ENCODE measurements at places on chromosomes 11 and 22. TPM values are rescaled to one million over a fixed set of nuclear protein-coding genes. Genes with fewer than 3 reads are reported as not detected.

DNA sequence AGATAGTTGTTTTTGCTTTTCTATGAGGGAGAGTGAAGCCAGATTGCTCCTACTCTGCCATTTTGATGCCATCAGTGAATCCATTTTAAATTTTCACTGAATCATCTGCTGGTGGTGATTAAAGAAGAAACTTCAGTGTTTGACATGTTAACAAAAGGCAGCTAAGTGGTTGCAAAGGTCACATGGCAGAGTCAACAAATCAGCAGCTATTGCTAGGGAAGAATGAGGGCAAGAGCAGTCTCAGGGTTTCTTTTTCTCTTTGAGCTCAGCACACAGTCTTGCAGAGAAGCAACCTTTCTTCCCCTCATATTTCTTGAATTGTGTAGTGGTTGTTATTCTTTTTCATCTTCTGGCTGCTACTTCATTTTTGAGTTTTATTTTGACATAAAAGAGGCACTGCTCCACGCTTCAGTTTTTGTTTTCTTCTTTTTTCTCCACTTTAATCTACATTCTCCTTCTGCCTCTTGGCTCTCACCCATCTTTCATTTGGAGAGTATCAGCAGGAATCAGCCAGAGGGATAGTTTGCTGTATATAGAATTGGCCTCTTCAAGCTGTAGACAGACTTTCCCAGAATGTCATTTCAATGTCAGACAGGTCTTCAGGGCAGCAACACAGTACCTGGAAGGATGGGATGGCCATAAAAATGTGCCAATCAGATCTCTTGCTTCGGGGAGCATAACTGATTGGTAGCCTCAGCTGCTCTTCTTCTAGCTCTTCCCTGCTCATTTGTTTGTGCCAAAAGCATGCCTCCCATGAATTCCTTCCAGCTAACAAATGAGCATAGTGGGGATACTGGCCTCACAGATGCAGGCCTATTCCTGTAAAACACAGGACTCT is 153.9 kb downstream of the TRPC6 start:
- no peak for DNase-seq

DNA sequence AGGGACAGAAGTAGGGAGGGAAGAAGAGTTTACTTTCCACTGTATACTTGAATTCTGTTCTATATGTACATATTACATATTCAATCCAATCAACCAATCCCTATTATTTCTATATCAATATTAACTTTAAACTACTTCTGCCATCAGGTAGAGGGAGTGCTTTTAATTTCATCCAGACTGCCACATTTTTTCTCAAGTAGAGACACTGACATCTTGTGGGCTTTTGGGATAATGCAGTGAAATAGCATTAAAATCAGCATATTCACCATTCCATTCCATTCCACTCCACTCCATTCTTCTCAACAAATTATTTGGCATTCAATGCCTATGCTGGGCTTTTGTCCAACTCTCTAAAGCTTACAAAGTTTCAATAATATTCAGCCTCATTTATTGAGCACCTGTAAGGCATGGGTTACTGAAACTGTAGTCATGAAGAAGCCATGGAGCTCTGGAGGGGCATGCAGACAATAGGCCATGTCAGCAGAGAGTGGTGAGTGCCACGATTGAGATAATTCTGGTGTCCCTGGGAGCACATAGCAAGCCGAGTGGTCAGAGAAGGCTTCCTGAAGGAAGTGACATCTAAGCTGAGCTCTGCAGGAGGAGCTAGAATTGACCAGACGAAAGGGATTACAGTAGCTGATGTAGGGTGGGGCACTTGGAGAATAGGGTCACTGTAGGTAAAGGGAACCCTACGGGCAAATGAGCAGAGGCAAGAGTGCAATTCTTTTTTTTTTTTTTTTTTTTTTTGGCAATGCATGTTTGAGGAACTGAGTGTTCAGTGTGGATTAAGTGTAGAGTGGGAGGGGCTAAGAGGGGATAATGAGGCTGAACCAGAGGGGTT is 12.8 kb upstream of the CLPB start:
- peak; percentile 83 for DNase-seq

DNA sequence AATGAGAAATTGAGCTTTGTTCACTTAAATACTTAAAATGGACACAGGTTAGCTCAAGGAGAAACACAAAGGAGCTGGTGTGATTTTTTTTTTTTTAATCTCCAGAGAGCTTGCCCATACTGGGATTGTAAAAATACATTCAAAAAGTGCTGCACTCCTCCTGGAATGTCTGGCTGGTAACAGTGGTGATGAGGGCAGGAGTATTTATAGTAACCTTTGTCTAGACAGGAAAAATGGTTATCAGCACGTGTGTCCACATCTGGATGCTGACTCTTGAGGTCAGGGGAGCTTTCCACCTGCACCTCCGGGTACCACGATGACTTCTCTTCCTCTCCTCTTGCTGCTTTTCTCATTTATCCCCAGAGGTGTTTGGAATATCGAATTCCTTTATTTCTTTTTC is 30.1 kb downstream of the EXT2 start:
- no peak for DNase-seq

The OR5M11 gene
- total RNA-seq, result not detected

The POU2AF2 gene
- total RNA-seq, result not detected

- no peak for DNase-seq
These were observed 70.1 kb upstream of the TTLL12 start for GRCh38 chr22:43256976-43257545.

DNA sequence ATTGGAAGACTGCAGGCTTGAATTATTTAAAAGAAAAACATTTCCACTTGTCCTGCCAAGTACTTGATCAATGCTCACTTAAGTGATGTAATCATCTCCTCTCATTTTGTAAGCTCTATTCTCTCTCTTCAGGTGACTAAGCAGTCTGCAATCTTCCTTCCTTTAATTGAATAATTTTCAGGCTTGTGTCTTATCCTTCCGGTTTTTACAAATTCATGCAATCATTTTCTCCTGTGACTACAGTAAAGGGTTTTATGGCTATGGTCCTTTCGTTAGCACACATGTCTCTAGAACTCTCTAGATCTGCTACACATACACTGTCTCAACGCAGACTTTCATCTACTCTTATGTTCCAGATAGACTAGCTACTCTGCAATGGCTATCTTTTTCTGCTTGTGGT is 12.6 kb upstream of the UPB1 start:
- peak; percentile 18 for DNase-seq

GRCh38 chr11:35355102-35355749 is 64.1 kb downstream of the SLC1A2 start:
- no peak for DNase-seq

DNA sequence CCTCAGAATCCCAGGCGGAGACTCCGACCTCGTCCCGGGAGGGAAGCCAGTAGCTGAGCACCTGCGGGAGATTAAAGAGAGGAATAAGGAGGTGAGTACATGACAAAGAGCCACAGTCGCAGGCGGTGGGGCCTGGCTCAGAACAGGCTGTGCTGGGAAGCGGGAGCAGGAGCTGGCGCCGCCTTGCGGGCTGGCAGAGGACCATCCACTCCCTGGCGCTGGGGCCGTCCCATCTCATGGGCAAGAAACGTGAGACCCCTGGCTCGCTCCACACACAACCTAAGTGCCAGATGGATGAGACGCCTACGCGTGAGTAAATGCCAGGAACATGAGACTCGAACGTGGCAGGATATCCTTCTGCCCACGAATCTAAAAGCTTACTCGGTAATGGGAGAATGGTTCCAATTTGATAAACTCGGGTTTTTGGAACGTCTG is 6.3 kb downstream of the CEND1 start:
- DNase-seq, result peak; percentile 80

The OR5A1 gene
- total RNA-seq, result not detected

The MMP11 gene
- total RNA-seq, result 2.4 TPM

The RFPL2 gene
- total RNA-seq, result not detected

GRCh38 chr11:108618529-108618928 is 25.0 kb upstream of the EXPH5 start:
- peak; percentile 81 for DNase-seq

DNA sequence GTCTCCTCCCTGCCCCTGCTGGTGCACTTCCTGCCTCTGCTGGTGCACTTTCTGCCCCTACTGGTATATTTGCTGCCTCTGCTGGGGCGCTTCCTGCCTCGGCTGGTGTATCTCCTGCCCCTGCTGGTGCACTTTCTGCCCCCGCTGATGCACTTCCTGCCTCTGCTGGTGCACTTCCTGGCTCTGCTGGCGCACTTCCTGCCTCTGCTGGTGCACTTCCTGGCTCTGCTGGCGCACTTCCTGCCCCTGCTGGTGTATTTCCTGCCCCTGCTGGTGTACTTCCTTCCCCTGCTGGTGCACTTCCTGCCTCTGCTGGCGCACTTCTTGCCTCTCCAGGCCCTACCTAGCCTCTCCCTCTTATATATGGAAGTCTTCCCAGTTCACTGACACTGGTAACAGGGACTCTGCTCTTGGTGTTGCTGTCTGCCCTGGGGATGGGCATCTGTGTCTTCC is 10.1 kb downstream of the MTFP1 start:
- no peak for DNase-seq

The OR52A1 gene
- total RNA-seq, result not detected

- DNase-seq, result no peak
These were observed 11.5 kb upstream of the ANO1 start for GRCh38 chr11:70066628-70067027.

- DNase-seq, result peak; percentile 97
These were observed at the start of the genes ARHGAP1 and ZNF408 for GRCh38 chr11:46700241-46701077. Gene ARHGAP1, minus strand, starts transcription at chr11:46700619. Its CDS starts 4,512 bp downstream, at chr11:46696107. Gene ZNF408, plus strand, starts transcription at chr11:46701031. Its CDS starts 17 bp downstream, at chr11:46701048.

All from PC-3 (cell line).